ENCODE measurements at places on chromosomes 5 and 9.

DNA sequence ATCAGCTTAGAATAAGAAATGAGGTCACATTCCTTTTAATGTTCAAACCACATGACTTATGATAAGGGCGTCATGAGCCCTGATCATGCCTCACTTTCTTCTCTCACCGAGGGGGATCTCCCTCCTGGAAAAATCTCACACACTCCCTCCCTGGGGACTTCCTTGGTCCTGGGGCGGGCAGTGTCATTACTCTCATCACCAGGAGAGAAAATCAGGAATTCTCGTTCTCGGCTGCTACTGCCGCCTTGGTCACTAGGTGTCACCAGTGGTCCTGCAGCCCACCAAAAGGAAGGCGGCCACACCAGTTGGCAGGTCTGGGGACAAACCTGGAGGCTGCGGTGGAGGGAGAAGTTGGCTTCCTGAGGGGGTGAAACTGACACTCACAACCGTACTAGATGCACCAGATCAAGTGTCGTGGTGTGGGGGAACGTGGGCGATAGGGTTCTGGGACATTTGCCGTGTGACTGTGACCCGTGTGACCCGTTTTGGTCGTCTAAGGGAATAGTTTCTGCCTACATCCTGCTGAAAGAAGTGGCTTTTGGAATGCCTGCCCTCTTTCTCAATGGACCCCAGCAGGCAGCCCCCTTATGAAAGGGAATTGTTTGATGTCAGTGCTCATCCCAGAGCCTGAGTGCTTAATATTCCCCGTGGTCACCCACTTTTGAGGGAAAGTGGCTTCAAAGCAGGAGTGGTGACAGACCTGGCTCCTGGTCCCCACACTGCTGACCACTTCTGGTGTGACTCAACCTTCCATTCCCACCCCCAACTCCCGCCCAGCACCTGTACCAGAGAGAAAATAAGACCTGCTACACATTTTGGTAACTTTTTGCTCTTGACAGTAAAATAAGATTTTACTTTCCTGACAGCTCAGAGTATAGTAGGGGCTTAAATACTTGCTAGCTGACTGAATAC is 63.2 kb downstream of the ACER2 start:
- DNase-seq: peak; percentile 34

GRCh38 chr5:144247131-144247530 is 76.5 kb downstream of the KCTD16 start:
- no peak for DNase-seq

- DNase-seq: no peak
These were observed 179.7 kb upstream of the ANKRD55 start for GRCh38 chr5:56412601-56413379.

DNA sequence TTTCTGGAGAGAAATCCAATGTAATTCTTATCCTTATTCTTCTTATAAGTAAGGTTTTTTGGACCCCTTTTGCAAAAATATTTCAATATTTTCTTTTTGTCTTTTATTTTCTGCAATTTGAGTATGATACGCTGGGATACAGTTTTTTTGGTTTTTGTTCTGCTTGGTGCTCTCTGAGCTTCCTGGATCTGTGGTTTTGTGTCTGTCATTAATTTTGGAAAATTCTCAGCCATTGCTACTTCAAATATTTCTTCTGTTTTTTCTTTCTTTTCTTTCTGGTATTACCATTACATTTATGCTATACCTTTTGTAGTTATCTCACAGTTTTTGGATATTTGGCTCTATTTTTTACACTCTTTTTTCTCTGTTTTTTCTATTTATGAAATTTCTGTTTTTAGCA is 50.1 kb downstream of the ZNF618 start:
- DNase-seq: no peak

DNA sequence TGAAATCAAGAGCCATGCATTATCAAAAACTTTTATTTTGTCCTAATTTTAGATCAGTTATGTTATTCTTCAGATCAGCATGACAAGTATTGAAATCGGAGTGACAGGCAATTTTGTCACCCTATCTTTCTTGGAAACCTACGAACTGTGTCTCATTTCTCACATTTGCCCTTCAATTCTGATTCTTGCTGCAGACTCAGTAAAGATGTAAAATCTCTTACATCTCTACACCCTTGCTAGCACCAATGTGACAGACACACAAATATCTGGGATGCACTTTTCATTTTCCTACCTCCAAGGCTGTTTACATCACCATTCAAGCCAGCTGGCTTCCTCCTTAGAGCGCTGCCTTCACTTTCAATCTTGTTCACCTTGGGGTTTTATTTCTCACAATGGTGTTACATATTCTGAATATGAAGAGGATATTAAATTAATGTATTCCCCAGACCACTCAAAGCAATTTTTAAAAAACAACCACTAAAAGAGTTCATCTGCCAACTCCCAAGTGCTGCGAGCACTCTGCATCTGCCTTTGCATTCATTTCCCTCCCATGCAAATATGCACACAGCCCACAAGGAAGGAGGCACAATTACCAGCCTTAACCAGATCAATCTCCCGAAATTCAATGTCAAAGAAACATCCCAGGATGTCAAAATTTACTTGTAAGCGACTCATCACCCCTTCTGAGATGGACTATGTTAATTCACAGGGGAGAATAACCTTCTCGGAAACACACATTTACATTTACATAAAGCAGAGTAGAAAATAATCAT is 164.3 kb downstream of the ENC1 start:
- no peak for DNase-seq

DNA sequence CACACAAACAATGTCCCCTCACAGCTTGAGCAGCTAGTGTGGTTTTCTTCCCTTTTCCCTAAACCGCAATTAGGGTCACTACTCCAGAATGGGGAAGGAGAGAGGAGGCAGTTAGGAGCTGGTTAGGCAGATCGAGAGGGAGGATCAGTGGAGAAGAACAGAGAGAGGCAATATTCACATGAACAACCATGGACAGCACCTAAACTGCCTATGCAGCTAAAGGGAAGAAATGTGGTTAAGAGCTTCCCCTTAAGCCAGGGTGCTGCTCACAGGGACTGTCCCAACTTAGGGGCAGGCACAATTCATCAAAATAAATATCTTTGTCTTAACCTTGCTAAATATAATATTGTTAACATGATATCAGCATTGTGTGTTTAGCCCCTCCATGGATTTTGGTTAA is 359.3 kb upstream of the CDH18 start:
- DNase-seq: no peak

GRCh38 chr9:25412646-25413045 is 265.6 kb downstream of the TUSC1 start:
- DNase-seq: no peak

DNA sequence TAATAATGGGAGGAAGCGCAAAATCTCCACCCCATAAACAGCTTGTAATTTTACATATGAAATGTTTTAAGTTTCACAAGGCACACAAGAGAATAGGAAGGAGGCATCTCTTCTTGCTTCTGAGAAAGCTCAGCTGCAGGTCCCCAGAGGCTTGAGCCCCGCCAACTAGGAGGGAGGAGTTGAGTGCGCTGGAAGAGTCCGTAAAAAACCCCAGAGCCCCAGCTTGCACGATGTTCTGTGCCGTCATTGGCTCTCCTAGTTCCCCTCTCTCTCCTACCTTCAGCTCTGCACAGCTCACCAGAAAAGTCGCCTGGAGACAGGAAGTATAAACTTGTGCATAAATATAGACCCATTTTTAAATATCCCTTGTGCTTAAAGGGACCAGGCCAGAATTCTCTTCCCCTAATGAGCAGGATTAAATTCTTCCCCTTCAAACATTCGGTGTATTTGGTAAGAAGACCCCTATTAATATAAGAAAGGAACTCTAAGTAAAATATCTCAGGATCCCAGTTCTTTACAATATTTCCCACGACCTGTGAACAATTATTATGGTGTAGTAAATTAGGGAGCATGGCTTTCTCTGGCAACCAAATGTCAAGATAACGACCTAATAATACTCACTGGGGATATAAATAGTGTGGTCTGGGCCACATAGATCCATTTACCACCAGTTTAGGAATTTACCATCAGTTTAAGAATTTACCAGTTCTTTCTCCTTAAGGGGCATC is 13.7 kb downstream of the GLRX start:
- DNase-seq: no peak

GRCh38 chr9:87653941-87654340 is 72.0 kb upstream of the CTSL start:
- no peak for DNase-seq

- no peak for DNase-seq
These were observed 712.3 kb upstream of the WWC1 start for GRCh38 chr5:167578977-167579692.

GRCh38 chr5:95841914-95842812 is 19.6 kb upstream of the GLRX start:
- no peak for DNase-seq

DNA sequence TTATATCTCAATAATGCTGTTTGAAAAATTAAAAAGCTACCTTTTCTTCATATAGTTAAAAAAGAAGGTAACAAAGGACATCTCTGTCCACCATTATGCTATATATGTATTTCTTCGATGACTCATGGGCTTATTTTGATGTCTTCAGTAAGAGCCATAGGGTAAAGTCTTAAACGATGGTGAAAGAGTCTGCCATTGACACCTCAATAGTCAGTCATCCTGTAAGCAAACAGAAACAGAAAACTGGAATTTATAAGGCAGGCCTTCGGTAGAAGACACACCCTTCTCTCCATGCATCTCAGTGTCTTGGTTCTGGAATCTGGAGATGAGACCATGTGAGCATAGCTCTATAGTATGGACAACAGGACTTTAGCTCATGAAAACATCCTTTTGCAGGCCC is 87.0 kb upstream of the ZNF462 start:
- DNase-seq: no peak

DNA sequence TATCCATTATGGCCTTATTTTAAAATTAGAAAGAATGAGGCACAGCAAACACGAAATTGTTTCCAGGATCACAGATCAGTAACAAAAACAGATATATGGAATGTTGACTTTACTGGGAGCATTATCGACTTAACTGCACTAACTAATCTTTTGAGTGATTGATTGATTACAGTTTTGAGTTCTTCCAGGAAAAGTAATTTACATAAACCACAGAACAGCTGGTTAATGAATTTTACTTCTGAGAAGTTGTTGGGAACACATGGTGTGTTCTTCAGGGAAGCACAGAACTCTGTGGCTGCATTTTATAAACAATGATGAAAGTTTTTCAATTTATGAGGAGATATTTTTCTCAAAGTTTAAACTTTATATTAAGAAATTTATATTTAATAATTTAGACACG is 802.4 kb upstream of the ACO1 start:
- DNase-seq: no peak
